Kidney tubule cell (primary cell): ENCODE measurements at places on chromosomes 4 and X.

DNA sequence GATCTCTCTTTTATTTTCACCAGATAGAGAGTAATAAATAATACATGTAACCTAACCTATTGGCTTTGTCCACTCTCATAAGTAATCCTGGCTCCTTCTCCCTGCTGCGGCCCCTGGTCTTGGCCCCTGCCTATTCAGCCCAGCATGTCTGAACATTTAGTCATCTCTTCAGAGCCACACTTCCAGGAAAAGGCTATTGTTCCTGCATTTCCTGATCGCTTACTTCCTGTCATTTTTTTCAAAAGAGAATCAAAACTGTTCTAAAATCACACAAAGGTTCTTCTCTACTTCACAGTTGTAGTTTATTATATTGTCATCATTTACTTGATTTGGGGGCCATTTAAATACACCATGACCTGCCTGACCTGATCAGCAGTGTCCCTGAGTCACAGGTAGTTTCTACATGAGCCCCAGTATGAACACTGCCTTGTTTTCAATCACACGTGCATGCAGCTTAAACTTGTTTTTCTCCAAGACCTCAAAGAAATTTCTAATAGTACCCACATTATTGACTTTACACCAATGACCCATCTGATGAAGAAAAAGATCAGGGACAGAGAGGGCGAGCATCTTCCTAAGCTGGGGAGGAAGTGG, 47.4 kb upstream of the KDR start:
- peak; percentile 74 for DNase-seq

- DNase-seq: no peak
Measured at GRCh38 chr4:151407018-151407417, 2.0 kb upstream of the FHIP1A start.

GRCh38 chr4:36332023-36332781, 50.8 kb downstream of the DTHD1 start:
- DNase-seq: peak; percentile 18

DNA sequence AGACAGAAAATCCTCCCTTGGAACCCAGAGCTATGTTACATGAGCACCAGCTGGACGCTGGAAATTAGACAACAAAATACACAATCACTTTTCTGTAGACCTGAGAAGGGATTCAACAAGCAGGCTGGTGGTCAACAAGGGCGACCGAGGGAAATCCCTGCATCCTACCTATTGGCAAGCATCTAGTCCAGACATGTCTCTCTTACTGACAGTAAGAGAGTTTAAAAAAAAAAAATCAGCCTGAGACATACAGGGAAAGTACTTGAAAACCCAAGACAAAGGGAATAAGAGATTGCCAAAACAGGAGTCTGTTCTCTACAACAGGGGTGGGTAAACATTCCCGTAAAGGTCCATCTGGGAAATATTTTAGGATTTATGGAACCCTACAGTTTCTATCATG, 108.0 kb downstream of the KDR start:
- no peak for DNase-seq

DNA sequence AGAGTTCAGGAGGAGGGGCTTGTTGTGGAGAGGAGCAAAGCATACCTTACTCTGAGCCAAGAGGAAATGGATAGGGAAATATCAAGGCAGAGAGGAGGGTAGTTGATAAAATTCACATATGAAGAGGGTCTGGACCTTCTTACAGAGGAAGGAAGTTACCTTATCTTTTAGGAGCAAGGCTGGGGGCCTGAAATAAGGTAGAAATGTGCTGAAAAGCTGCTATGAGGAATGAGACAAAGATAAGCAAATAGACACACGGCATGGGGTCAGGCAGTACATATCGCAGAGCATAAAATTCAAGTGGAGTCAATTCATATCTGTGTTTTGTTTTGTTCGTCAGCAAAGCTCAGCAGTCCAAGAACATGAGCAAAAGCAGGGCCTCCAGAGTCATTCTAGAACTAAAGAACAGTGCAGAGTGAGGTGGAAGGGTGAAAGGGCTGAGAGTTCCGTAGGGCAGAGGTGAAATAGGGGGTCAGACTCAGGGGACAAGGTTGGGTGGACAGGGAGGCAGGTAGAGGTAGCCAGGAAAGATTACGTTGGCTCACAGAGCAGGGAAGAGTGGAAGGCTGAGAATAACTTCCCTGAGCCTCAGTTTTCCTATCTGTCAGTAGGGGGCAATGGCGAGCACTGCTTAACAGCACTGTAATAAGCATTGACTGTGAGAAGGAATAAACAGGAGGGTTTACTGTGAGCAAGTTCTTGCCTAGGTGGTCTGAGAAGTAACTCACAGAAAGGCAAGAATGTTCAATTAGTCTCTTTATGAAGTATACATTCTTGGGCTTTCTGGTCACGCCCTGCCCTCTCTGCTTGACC, 9.2 kb downstream of the VSIG4 start:
- peak; percentile 34 for DNase-seq

DNA sequence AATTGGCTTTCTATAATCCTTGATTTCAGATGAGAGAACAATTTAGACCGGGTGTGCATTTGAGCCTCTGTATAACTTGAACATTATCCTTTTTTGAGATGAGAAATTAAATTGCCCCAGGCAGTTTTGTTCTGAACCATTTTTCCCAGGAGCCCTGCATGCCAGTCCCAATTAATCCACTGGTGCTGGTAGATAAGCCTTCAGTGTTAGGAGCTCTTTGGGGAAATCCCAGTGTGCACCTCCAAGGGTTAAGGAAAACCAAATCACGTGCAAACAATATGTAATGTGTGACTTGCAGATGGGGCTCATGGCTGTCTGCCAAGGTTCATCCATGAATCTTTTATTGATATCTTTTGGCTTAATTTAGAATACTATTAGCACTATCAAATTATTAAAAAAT, 43.2 kb downstream of the KIT start:
- no peak for DNase-seq

DNA sequence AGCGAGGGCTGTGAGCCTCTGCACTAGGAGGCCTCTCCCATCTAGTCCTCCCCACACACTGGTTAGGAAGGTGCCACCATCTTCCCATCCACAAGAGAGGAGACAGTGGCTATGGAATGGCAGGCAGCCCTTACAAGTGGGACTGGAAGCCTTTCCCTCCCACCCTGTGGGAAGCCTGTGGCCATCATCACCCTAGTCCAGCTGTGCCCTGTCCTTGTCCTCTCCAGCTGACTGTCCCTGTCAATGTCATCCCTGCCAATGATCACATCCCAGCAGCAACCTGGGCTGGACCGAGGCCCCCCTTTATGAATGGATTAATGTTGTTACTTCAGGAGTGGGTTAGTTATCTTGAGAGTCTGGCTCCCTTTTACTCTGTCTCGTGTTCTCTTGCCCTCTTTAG, 52.8 kb downstream of the NYX start:
- DNase-seq: no peak

DNA sequence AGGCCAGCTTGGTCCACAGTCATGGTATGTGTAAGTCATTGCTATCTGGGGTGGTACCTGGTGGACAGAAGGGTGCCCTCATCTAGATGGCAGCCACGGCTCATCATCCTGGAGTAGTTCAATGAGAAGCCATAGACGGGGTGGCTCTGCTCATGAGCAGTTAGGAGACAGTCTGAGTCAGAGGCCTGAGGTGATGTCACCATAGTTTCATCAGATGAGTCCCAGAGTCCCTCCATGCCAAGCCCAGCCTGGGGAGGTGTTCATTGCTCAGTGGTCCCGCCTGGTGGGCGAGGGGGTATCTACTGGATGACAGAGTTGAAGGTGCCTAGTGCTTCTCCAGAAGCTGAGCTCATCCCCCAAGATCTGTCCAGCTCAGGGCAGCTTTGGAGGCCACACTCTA, 49.8 kb downstream of the DLG3 start:
- peak; percentile 53 for DNase-seq

GRCh38 chrX:16654093-16654492, 4.1 kb downstream of the S100G start:
- DNase-seq: no peak

DNA sequence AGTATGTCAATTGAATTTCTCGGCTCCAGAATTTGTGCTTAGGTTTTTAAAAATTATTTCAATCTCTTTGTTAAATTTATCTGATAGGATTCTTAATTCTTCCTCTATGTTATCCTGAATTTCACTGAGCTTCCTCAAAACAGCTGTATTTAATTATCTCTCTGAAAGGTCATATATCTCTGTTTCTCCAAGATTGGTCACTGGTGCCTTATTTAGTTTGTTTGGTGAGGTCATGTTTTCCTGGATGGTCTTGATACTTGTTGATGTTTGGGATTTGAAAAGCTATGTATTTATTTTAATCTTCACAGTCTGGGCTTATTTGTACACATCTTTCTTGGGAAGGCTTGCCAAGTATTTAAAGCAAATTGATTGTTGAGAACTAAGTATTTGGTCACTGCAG, 24.7 kb upstream of the HERC3 start:
- no peak for DNase-seq

GRCh38 chrX:116749943-116750342, 287.2 kb upstream of the CT83 start:
- DNase-seq: no peak

GRCh38 chr4:7031558-7032449, 11.4 kb upstream of the TADA2B start:
- DNase-seq: peak; percentile 71

GRCh38 chrX:26925088-26925487, 538.1 kb downstream of the PPP4R3C start:
- DNase-seq: peak; percentile 2

GRCh38 chrX:13956998-13957397, 72.7 kb downstream of the GEMIN8 start:
- DNase-seq: no peak

DNA sequence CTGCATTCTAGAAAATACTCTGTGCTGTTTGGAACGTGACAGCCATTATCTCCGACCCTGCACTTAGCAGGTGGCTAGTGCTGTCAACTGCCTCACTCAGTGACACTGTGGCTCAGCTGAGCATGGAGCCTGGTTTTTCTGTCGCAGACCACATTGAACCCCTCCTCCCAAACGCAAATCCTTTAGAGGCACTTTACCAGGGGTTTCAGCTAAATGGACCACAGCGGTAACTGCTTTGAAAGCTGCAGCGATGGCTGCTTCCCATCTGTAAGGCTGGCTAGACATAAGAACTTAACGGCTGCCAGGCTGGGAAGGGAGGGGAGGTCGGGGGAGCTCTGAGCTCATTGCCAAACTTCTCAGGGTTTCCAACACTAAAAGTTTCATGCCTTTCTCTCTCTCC, 8.1 kb downstream of the SLC34A2 start:
- no peak for DNase-seq
